ENCODE measurements at places on chromosomes 13 and 19. TPM values are rescaled to one million over a fixed set of nuclear protein-coding genes. Genes with fewer than 3 reads are reported as not detected.

The NCAN gene
- polyA plus RNA-seq: not detected

The FAAP24 gene
- 2.3 TPM for polyA plus RNA-seq

The CRLF1 gene
- polyA plus RNA-seq: not detected

The TNNT1 gene
- not detected for polyA plus RNA-seq

The PTPRH gene
- not detected for polyA plus RNA-seq
